Activated T-helper 9 cell treated with anti-CD3 and anti-CD28 coated beads, Interleukin-2, amount 50 U/mL, for 16 hours (primary cell): ENCODE measurements at places on chromosomes 11 and 22.

GRCh38 chr22:49352361-49353169 lies 475.1 kb downstream of the BRD1 start:
- no peak for DNase-seq

GRCh38 chr11:47552056-47552565 lies 821 bp downstream of the CELF1 start:
- no peak for DNase-seq

DNA sequence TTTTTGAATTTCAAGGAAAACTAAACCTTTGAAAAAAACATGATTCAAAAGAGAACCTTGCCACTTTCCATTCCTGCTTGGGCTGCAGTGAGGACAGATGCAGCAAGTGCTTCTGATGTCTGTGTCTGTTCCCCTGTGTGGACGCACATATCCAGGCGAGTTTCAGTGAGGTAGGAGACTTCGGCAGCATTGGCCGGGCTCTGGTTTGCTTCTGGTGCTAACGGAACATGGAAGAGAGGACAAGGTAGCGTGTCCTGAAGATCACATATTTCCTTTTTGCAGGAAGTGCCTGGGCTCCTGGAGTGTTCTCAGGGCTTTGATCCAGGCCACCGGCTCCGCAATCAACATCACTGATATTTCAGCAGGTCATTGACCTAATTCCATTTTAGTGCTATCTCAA lies 33.1 kb upstream of the IGLL5 start:
- no peak for DNase-seq

DNA sequence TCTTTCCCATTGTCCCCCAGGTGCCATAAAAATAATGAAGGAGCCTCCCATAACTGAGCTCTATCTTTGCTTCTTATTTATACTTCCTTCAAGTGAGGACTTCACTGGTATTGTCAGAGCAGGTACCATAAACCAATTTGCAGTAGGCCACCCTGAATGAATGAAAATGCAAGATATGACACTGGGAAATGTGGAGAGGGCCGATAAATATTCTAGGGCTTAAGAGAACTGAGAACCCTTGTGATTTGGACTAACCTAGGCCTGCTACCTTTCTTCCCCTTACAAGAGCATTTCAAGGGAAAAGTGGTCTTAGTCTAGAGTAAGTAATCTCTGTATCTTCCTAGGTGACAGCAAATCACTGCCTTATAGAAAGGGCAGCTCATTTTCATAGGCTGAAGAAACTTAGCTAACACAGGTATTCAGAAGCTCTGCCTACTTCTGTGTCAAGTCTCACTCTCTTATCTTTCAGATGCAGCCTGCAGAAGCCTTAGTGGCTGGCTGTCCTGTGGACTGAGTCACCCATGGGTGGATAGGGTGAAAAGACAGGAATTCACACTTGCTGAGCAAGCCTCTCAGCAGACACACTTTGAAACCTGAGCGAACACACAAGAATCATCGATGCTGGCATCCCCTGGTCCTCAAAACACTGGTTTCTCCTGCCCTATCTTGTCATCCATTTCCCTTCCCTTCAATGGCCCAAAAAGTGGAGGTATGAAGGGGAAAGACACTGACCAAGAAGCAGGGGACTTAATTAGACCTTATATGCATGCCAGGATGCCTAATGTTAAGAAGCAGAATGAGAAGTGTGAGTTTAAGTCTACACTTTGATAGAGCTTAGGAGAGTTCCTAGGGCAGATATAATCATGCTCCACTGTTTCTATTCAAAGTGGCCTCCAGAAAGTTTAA lies 15.2 kb downstream of the NRIP3 start:
- no peak for DNase-seq

DNA sequence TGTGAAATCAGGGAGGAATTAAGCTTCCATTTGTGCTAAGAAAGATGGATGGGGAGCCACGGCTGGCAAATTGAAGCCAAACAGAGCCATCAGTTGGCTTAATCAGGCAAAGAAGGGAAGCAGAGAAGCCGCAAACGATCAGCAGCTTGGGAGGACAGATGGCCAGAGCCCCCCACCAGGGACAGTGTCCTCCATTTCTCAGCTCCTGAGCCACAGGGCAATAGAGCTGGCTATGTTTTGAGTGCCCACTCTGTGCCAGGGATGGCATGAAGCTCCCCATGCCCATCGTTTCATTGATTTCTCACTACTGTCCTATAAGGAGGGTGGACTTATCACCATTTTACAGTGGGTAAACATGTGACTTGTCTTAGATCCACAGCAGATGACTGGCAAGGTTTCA lies 126.3 kb upstream of the ASPHD2 start:
- no peak for DNase-seq

- DNase-seq: no peak
Measured at GRCh38 chr22:46362203-46362933, 26.9 kb downstream of the TRMU start.

GRCh38 chr11:67293090-67293489 lies 4.0 kb downstream of the ANKRD13D start:
- DNase-seq: no peak

- no peak for DNase-seq
Measured at GRCh38 chr11:19774817-19775580, 62.4 kb downstream of the NAV2 start.

DNA sequence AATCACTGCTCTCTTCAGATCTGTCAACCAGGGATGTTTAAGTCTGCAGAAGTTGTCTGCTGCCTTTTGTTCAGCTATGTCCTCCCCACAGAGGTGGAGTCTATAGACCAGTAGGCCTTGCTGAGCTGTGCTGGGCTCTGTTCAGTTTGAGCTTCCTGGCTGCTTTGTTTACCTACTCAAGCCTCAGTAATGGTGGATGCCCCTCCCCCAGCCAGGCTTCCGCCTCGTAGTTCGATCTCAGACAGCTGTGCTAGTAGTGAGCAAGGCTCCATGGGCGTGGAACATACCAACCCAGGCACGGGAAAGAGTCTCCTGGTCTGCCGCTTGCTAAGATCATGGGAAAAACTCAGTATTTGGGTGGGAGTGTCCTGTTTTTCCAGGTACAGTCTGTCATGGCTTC lies 27.6 kb upstream of the CASP12 start:
- DNase-seq: no peak

DNA sequence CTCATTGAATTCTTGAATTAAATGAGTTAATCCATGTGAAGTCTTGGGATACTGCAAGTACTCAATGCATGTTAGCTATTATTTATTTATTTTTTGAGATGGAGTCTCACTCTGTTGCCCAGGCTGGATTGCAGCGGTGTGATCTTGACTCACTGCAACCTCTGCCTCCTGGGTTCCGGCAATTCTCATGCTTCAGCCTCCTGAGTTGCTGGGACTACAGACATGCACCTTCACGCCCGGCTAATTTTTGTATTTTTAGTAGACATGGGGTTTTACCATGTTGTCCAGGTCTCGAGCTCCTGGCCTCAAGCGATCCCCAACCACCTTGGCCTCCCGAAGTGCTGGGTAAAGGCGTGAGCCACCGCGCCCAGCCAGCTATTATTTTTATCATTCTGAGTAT lies 9.4 kb downstream of the MMP7 start:
- DNase-seq: no peak

- DNase-seq: no peak
Measured at GRCh38 chr11:50192743-50193142, 160.1 kb downstream of the OR4C45 start.

DNA sequence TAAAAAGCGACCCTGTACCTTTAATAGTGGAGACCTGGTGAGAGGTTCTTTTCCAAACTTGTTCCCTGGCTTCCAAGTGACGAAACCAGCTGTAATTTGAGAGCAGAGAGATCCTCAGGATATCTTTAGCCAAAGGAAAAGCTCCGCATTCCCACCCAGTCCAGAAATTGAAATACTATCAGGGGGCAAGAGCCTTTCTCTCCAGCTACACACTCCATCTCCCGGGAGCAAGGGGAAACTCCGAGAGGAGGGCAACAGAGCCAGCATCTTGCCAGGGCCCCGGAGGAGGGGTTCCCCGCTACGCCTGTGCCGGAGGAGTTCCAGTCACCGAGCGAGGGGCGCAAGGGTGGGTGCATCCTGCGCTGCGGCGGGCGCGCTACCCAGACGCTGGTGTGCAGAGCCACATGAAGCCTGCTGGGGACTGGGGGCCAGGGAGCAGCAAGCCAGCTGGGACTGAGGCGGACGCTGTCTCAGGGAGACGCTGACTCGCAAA lies at the start of gene FIBIN:
Gene FIBIN (plus strand): TSS at position 148 of the 493 bp plus-strand sequence. CDS start 415 bp downstream, outside the sequence.
- no peak for DNase-seq

GRCh38 chr11:73384872-73385689 lies 8.9 kb downstream of the RELT start:
- DNase-seq: no peak

- no peak for DNase-seq
Measured at GRCh38 chr11:26142891-26143290, 189.0 kb upstream of the ANO3 start.

GRCh38 chr11:15981292-15981691 lies 375.1 kb downstream of the SOX6 start:
- DNase-seq: no peak

- DNase-seq: no peak
Measured at GRCh38 chr11:128580612-128581011, 6.7 kb downstream of the ETS1 start.

GRCh38 chr11:57974848-57975601 lies 48.7 kb upstream of the OR9Q1 start:
- no peak for DNase-seq

- no peak for DNase-seq
Measured at GRCh38 chr11:18259259-18259658, 6.8 kb upstream of the SAA1 start.

- DNase-seq: no peak
Measured at GRCh38 chr11:74570266-74571061, 21.9 kb upstream of the POLD3 start.
